ENCODE measurements at places on chromosomes 5 and 9.

- no peak for DNase-seq
These were observed 2.6 kb upstream of the CD14 start for GRCh38 chr5:140635291-140636257.

DNA sequence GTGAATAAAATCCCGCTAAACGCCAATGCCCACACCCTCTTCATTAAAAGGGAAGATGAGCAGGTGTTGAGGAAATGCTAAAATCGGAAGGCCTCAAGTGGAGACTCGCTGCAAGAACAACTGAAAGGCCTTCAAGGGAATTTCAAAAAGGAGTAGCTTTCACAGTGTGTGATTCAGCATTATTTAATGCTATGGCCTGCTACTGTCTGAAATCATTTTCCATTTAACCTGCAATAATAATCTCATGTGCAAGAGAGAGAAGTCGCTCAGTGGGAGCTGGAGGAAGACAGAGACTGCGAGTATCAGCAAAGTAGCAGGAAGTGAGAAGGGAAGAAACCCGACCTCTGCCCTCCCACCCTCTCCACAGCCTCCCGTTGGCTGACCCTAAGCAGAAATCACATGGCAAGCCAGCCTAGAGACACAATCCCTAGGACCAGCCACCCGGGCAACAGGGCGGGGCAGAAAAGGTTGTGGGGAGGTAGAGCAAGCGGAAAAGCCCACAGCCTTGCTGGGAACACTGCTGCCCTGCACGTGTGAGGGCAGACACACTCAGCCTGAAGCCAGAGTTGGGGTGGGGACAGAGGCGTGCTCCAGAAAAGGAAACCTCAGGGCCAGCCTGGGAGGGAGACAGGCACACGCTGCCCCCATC, 39.9 kb upstream of the CTSL start:
- DNase-seq = no peak

DNA sequence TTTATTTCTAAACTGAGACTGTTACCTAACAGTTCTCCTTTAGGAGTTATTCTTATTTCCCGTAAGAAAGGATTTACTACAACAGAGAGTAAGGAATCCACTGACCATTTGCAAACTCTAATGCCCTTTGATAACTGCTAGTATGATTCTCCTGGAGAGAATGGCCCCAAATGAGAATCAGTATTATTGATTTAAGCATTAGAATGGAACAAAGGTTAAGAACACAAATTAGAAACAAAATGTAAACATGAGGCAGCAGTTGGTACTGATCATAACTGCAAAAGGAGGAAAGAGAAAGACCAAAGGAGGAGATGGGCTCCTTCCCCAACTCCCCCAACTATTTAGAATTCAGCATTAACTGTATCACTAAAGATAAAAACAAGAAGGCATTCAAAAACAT, 30.7 kb downstream of the PSIP1 start:
- DNase-seq = no peak

- no peak for DNase-seq
These were observed 1.6 kb downstream of the ANKS6 start for GRCh38 chr9:98794802-98795201.

DNA sequence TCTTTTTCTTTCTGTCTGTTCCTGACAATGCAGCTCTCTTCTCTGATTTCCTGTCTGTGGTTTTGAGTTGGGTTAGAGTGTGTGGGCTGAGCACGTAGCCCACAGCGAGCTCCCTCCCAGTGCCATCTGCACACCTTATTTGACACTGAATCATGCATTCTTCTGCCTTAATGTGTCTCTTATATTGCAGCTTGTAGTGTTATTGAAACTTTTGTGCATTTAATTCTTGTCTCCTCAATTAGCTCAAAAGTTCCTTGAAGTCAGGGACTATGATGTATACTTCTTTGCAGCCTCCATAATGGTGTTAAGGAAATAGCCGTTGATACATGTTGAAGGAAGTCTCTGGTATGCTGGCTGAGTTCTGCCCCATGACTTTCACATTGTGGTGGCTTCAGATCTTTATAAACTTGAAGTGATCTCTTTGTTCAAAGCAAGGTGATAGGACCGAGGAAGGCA, 576.2 kb upstream of the CLINT1 start:
- no peak for DNase-seq

DNA sequence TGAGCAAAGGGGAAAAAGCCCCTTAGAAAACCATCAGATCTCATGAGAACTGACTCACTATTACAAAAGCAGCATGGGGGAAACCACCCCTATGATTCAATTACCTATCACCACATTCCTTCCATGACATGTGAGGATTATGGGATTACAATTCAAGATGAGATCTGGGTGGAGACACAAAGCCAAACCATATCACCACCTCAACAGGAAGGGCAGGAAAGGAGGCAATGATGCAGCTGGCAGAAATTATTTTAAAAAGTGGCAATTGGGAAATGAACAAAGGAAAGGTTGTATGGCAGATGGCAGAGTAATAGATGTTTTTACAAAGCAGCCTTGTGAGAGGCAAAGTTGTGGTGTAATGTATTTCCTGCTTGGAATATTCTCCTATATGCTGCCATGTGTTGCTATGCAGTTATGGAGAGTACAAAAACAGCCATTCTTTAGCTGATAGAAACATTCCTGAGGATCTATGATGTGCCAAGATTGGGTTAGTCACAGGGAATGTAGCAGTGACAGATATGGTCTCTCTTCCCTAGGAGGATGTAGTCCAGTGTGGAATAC, 138.8 kb downstream of the SMC2 start:
- DNase-seq = no peak

- no peak for DNase-seq
These were observed 15.9 kb downstream of the SEC24A start for GRCh38 chr5:134664448-134664847.

GRCh38 chr9:13461414-13461991, 182.0 kb upstream of the MPDZ start:
- no peak for DNase-seq

DNA sequence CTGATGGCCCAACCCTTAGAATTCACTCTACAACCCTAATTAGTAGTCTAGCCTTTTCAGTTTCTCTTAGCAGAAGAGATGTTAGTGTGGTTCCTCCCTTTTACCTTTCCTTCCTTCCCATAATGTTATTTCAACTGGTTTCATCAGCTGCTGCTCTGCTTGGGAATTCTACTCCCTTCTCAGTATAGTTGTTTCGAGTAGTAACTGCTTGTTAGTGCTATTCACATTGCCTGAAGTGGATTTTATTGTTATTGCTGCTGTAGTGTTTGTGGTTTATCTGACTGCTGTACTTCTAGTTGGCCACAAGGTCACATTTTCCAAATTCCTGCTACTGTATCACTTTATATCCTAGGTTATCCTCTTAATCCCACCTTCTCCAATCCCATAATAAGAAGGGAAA, 29.7 kb downstream of the SMIM15 start:
- DNase-seq = no peak

DNA sequence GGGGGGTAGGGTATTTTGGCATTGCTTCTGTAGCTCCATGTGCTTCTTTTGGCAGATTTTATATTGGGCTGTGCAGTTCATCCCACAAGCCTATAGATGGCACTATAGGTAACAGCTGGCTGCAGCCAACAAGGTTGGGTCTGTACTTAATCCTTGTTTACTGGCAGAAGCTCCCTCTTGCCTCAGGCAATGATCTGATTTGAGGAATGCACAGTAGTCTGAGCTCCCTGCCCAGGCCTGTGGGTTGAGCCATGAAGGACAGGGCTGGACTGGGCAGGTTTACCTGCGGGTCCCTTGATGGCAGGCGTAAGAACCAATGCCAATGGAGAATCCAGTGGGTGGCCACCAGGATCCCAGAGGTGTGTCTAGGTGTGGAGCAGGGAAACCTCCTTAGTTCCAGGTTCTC, 11.7 kb upstream of the OR1J2 start:
- DNase-seq = no peak

- DNase-seq = no peak
These were observed 1644.5 kb upstream of the NUDT12 start for GRCh38 chr5:105207066-105207465.

GRCh38 chr5:5078009-5078897, 61.9 kb upstream of the ADAMTS16 start:
- no peak for DNase-seq

GRCh38 chr5:172918421-172919371, 40.5 kb upstream of the RPL26L1 start:
- no peak for DNase-seq

GRCh38 chr9:31500422-31500821, 884.0 kb upstream of the ACO1 start:
- no peak for DNase-seq

DNA sequence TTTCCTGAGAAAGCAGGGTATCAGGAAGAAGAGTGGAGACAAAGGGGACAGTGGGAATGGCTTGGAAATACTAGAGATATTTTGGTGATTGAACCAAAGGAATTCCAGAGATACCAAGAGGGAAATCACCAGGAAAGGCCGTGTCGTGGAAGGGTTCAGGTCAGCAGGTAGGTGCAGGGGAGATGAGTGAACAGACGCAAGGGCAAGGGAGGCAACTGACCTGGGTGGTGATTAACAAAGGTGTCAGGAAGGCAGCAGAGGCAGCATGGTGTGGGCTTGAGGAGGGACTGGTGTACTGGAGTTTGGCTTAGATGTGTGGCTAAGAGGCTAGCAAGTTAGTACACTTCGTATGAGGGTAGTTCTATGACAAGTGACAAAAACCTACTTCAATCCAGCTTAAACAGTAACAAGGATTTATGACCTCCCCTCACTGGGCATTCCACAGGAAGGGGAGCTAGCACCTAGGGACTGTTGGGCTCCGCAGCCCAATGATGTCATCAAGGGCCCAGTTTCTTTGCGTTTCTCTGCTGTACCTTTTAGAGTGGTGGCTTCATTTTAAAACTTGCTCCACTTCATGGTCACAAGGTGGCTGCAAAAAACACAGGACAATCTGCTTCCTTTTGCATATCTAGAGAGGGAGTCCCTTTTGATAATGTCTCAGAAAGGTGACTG, 37.0 kb downstream of the INIP start:
- no peak for DNase-seq

DNA sequence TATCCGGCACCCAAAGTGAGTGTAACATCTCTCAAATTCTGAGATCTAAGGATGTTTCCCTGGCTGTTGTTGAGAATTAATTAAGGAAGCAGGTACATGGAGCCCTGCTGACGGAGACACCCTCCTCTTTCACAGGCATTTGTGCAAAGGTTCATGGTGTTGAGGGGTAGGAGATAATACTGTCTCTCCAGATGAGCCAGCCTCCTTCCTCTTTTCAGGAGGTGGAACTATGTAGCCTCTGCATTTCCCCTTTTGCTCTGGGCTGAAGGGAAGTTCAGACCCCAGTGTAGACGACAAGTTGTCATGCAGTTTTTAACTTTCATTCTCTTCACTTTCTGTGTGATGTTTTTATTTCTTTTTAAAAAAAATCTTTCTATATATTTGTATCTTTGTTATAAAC, 107.5 kb downstream of the GALNT10 start:
- no peak for DNase-seq

GRCh38 chr9:15220658-15221318, 86.2 kb downstream of the TTC39B start:
- no peak for DNase-seq

GRCh38 chr5:9919306-9920030, 289.3 kb upstream of the TAS2R1 start:
- no peak for DNase-seq

DNA sequence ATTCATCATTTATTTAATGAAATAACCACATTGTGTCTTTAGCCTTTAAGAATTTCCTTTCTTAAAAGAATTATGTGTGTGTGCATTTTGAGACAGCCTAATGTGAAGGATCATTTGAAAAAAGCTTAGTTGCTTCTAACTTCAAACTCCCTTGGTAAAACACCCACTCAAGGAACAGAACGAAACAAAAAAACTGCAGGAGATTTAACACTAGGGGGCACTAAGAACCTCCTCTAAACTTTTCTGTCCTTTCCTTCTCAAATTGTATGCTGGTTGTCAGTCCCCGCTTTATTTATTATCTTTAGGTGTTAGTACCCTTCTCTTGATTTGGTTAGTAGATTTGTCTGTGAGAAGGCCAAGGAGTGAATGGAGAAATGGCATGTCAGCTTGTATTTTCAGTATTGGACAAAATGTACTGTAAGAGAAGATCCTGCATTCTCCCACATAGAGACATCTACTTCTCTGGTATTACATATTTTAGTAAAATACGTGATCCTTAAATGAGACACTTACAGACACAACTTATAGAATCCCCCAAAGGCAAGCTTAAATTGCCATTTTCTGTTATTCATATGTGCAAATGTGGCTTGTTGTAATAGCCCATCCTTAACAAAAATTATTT, 229.7 kb downstream of the MRPS30 start:
- no peak for DNase-seq

DNA sequence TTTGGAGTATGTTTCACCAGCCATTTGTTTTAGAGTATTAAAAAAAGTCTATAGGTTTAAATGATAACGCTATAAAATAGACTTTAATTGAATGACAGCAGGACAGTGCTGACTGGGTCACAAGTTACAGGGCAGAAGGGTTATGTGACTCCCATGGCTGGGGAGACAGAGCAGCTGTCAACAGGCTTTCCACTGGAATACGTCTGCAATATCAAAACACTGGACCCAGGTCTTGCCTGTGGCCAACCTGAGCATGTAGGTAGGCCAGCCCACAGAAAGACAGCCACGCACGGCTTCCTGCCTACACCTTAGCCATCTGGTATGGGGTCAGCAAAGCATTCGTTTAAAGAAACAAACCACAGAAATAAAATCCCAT, 80.7 kb downstream of the OTULIN start:
- no peak for DNase-seq

DNA sequence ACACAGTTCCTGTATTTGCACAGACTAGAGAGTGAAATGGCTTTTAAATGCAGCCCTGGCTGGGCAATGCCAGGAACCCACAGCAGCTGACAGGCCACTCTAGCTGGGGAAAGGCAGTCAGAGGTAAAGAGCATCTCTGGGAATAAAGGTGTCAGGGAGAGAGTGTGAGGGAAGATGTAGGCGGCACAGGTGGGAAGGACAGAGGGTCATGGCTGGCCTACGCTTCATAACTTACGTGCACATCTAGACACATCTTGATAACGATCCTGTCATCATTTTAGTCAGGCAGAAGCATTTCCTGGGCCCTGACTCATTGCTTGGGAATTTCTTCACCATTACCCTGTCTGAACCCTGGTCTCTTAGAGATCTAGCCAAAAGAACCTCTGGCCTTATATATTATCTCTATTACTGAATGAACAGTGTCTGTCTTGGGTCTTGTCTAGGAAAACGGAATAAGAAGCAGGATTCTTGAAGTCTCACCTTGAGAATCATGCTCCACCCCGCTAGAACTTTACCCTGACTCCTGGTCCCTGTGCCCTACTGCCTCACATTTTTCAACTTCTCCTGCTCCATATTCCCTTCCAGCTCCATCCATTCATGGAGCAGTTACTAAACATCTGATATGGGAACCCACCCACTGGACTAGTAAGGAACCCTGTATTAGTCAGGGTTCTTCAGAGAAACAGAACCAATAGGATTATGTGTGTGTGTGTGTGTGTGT, 106.4 kb upstream of the ELL2 start:
- no peak for DNase-seq
